ENCODE measurements at places on chromosomes 16 and 17. TPM values are rescaled to one million over a fixed set of nuclear protein-coding genes. Genes with fewer than 3 reads are reported as not detected.
A peak's percentile ranks its signal among the peaks of the same experiment; 100 is the strongest.

DNA sequence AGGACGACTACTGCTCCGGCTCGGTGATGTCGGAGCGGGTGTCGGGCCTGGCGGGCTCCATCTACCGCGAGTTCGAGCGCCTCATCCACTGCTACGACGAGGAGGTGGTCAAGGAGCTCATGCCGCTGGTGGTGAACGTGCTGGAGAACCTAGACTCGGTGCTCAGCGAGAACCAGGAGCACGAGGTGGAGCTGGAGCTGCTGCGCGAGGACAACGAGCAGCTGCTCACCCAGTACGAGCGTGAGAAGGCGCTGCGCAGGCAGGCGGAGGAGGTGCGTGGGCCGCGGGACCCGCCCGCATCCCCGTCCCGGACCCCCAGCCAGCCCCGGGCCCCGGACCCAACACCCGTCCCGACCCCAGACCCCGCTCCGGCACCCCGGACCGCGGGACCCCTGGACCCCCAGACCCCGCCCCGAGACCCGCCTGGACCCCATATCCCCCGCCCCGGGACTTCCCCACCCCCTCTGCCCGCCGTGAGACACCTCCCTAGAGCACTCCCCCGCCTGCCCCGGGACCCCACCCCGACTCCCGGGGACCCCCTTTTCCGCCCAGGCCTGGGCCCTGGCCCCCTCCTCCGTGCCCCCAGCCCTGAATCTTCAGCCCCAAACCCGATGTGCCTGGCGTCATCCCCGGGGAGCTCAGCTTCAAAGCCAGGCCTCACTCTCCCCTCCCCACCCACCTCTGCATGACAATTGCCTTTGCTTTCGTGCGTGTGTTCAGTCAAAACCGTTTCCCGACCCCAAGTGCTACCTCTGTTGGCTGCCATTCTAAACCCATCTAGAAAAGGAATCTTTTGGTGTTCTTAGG, 594 bp downstream of the MAPK8IP3 start:
- H3K27ac ChIP-seq: peak overlapping the region; percentile 96
- H3K4me1 ChIP-seq: peaks cover 39% of the 10 kb centered on the region
- H3K27me3 ChIP-seq: no peaks in the 10 kb centered on the region
- H3K4me3 ChIP-seq: peak overlapping the region; percentile 96

AGRP gene
- total RNA-seq: not detected

DNA sequence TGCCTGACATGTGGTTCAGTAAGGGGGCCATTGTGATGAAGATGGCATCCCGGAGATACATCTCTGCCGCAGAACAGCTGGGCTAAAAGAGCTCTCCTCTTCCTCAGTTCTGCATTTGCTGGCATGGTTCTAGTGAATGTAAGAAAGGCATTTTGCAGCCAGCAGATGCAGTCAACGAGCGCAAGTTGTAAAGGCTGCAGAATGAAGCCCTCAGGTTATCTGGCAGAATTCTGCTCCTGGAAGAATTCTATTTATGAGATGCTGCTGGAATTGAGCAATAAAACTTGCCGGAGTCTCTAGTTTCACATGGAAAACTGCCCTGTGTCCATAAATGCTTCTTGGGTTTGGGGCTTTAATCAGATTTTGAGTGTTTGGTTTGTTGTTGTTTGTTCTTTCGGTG, 176.8 kb upstream of the HSBP1 start:
- no peaks in the 10 kb centered on the region for H3K27me3 ChIP-seq
- no peak overlapping the region for H3K27ac ChIP-seq
- H3K36me3 ChIP-seq: no peaks in the 10 kb centered on the region
- H3K4me3 ChIP-seq: no peak overlapping the region
- DNase-seq: no peak

DNA sequence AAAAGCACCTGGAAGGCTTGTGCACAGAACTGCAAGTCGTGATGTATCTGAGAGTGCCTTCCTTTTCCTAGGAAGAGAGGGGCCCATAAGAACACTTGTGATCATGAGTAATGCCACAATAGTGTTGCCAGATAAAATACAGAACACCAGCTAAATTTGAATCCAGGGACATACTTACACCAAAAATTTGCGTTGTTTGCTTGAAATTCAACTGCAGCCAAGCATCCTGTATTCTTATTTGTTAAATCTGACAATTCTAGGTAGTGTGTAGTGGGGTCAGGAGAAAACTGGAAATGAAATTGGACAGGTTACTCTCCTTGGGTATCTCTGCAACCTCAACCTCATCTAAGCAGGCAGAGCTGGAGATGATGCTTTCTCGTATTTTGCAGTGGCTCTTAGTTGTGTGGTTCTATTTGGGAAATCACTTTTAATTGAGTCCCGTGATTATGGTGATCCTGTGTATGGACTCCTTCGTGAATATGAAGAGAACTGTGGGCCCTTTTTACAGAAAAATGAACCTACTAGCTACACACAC, 12.0 kb downstream of the SLC35B1 start:
- no peak overlapping the region for H3K4me3 ChIP-seq
- H3K27ac ChIP-seq: no peak overlapping the region
- H3K4me1 ChIP-seq: peaks cover 22% of the 10 kb centered on the region
- no peaks in the 10 kb centered on the region for H3K27me3 ChIP-seq
- H3K36me3 ChIP-seq: peaks cover 9% of the 10 kb centered on the region
- DNase-seq: no peak

ACSM5 gene
- total RNA-seq: 1.7 TPM

- peaks cover 6% of the 10 kb centered on the region for H3K36me3 ChIP-seq
- no peak for DNase-seq
- H3K4me3 ChIP-seq: no peak overlapping the region
- H3K27me3 ChIP-seq: no peaks in the 10 kb centered on the region
- H3K4me1 ChIP-seq: no peaks in the 10 kb centered on the region
- no peak overlapping the region for H3K27ac ChIP-seq
Observed at GRCh38 chr17:75317671-75318070, 28.4 kb upstream of the SLC25A19 start.

- peak overlapping the region; percentile 97 for H3K27ac ChIP-seq
- peak overlapping the region; percentile 94 for H3K4me3 ChIP-seq
- peaks cover 23% of the 10 kb centered on the region for H3K36me3 ChIP-seq
- peaks cover 38% of the 10 kb centered on the region for H3K4me1 ChIP-seq
Observed at GRCh38 chr16:72092832-72093447, 480 bp downstream of the TXNL4B start.

DNA sequence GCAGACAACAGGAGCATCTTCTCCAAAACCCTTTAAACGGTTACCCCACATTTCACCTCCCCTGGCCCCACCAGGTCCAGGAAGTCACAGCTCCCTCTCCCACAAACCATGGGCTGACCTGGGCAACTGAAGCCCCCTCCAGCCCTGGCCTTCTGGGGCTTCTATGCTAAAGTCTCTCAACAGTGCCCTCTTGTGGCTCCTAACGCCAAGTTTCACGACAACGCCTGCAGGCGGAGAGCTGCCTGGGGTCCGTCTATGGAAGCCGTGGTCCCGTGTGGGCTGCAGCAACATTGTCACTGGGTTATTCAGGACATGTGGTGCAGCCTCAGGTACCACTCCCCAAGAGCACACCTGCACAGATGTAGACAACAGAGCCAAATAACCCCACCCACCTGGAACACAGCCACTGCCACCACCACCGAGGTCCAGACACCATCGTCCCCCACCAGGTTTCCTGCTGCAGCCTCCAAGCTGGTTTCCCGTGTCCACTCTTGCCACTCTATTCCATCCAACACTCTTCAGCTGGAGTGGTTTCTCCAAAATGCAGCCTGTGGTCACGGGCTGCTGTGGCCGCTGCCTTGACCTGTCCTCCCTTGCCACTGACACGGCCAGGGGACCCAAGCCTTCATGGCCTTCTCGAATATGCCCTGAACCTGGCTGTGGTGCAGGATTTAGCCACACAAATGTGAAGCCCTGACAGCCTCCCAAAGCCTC, 19.1 kb downstream of the C16orf95 start:
- no peaks in the 10 kb centered on the region for H3K27me3 ChIP-seq
- H3K4me3 ChIP-seq: no peak overlapping the region
- H3K27ac ChIP-seq: no peak overlapping the region
- H3K36me3 ChIP-seq: peaks cover 9% of the 10 kb centered on the region
- DNase-seq: no peak

IL21R gene
- 2.2 TPM for total RNA-seq

DNA sequence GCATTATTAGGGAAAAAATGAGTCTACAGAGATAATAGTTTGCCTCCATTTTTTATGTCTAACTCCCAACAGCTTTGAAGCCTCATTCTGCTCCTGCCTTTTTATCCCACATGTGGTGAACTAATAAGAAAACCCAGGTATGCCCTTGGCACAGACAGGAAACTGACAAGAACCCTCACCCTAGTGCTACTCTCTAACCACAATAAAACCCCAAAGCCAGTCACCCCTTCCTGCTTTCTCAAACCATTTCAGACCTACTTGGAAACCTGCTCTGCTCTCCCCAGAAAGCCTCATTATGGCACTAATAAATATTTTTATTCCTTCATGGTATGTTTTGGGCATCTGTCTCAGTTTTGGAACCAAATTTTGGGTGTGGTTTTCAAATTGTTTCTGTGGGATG, 3.9 kb upstream of the MARVELD3 start:
- no peak overlapping the region for H3K4me3 ChIP-seq
- H3K27me3 ChIP-seq: peaks cover 11% of the 10 kb centered on the region
- H3K27ac ChIP-seq: no peak overlapping the region
- no peaks in the 10 kb centered on the region for H3K36me3 ChIP-seq
- DNase-seq: no peak

DNA sequence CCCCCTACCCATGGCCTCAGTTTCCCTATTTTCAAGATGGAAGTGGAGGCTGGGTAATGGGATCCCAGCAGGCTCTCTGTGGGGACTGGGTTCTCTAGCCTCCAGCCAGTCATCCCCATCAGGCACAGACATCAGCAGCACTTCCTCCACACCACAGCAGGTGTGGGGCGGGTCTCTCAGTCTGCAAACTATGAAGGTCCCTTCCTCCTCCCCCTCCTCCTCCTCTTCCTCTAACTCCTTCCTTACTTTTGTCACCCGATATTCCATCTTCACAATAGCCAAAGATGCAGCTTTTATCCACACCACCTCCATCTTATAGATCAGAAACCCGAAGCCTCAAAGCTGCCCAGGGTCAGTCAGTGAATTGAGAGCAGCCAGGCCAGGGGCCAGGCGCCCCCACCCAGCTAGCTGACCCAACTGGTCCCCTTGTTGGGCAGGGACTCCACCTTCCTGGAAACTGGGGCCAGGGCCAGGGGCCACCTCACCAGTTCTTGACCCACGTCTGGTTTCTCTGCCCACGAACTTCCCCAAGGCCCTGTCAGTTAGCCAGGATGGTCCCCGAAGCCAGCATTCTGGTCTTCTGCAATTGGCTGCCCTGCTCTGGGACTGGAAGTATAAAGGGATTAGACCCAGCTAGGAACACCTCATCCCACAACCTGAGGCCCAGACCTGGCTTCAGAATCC, 2.5 kb downstream of the FAM83G start:
- H3K36me3 ChIP-seq: no peaks in the 10 kb centered on the region
- no peak for DNase-seq
- no peaks in the 10 kb centered on the region for H3K27me3 ChIP-seq
- H3K27ac ChIP-seq: no peak overlapping the region

GRCh38 chr17:75812096-75813013, 27.7 kb downstream of the UNK start:
- H3K36me3 ChIP-seq: peaks cover 5% of the 10 kb centered on the region
- no peak overlapping the region for H3K4me3 ChIP-seq
- no peaks in the 10 kb centered on the region for H3K27me3 ChIP-seq

CDH11 gene
- total RNA-seq: 936 TPM

YBX2 gene
- total RNA-seq: 0.57 TPM

DNA sequence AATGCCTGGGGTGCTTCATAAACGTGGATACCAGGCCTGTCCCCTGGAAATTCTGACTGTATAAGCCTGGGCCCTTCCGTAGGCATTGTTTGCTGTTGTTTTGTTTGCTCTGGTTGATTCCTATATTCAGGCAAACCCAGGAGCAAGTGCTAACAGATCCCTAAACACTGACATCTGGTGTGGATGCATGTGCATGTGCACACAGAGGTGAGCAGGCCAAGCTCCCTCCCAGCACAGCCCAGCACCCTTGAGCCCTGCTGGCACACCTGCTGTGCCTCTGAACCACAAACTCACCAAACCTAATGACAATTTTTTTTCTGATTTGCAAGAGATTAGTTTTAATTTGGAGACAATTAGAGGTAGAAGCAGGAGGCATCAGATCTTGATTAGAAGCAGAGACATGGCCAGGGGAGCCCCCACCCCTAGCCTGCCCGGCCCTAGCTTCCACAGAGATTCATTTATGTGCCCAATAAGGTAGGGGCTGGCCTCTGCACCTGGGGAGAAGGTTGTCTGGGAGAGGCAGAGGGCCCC, 40.4 kb downstream of the TMEM132E start:
- H3K36me3 ChIP-seq: no peaks in the 10 kb centered on the region
- no peak overlapping the region for H3K4me3 ChIP-seq
- DNase-seq: no peak
- H3K27ac ChIP-seq: no peak overlapping the region
- H3K4me1 ChIP-seq: no peaks in the 10 kb centered on the region

DNA sequence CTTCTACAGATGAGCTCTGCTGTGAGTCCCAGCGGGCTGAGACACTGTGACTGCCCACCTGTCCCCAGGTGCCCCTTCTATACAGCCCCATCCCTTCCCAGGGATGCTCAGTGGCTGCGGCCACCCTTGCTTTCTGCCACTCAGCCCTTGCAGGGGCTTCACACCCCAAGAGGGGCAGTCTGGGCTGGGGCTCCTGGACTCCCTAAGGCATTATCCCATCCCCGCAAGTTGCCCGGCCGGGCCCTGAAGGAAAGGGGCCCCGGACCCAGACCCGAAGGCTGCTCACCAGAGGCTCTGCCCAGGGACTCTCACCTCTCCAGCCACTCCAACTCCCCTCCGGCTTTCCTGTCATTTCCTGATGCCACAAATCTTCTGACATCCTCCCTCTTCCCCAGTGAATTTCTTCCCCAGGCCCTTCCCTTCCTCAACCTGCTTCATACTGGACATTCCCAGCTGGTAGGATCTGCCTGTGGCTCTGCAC, 88.5 kb upstream of the TOB1 start:
- DNase-seq: peak; percentile 82
- H3K27me3 ChIP-seq: no peaks in the 10 kb centered on the region
- H3K4me3 ChIP-seq: peak overlapping the region; percentile 24
- H3K4me1 ChIP-seq: peaks cover 48% of the 10 kb centered on the region

DNA sequence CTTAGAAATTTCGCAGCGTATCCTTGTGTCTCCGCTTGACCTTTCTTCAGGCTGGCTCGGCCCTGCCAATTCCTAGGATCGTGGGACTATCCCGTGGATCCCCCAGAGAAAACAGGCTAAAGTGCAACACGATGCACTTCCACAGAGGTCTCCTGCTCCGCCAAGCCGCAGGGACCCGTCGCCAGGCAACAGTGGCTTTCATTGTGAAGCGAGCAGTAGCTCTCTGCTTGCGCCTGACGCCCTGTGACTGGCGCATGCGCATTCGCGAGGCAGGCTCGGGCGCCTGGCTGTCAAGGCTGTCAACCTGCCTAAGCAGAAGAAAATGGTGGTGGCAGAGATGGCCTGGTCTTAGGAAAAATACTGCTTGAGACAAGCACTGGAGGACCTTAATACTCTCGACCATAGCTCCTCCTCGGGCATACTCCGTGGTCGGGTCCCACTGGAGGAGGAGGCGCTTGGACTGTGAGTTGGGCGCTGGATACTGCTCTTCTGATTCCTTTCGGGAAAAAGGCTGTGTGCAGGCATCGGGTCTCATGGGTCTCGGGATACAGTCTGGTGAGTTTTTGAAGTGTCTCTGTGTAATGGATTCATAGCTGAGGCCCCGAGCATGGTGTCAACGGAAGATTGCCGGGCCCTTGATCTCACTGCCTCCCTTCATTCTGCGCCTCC, 2336.1 kb downstream of the TP53TG3F start:
- no peak overlapping the region for H3K27ac ChIP-seq
- peak; percentile 70 for DNase-seq
- no peaks in the 10 kb centered on the region for H3K27me3 ChIP-seq
- H3K4me1 ChIP-seq: no peaks in the 10 kb centered on the region

- H3K4me1 ChIP-seq: no peaks in the 10 kb centered on the region
- H3K27ac ChIP-seq: no peak overlapping the region
- no peak for DNase-seq
- peaks cover 22% of the 10 kb centered on the region for H3K36me3 ChIP-seq
- no peak overlapping the region for H3K4me3 ChIP-seq
Observed at GRCh38 chr17:59607817-59608403, 11.8 kb upstream of the CLTC start.

SMIM22 gene
- total RNA-seq: not detected

Measured in chondrocyte (in vitro differentiated cells).